Aorta (tissue), 5 donors: ENCODE measurements at places on chromosomes 3 and 15. TPM values are rescaled to one million over a fixed set of nuclear protein-coding genes. Genes with fewer than 3 reads are reported as not detected.

The GOLGA8Q gene
- not detected for polyA plus RNA-seq

The FRMD5 gene
- 0.88 TPM for polyA plus RNA-seq

The PLA2G4B gene
- polyA plus RNA-seq: 14.3 TPM

- DNase-seq: no peak
Measured at GRCh38 chr3:71026634-71027578, 556.6 kb downstream of the FOXP1 start.
